ENCODE measurements at places on chromosomes 16 and 17.
A peak's percentile ranks its signal among the peaks of the same experiment; 100 is the strongest.

DNA sequence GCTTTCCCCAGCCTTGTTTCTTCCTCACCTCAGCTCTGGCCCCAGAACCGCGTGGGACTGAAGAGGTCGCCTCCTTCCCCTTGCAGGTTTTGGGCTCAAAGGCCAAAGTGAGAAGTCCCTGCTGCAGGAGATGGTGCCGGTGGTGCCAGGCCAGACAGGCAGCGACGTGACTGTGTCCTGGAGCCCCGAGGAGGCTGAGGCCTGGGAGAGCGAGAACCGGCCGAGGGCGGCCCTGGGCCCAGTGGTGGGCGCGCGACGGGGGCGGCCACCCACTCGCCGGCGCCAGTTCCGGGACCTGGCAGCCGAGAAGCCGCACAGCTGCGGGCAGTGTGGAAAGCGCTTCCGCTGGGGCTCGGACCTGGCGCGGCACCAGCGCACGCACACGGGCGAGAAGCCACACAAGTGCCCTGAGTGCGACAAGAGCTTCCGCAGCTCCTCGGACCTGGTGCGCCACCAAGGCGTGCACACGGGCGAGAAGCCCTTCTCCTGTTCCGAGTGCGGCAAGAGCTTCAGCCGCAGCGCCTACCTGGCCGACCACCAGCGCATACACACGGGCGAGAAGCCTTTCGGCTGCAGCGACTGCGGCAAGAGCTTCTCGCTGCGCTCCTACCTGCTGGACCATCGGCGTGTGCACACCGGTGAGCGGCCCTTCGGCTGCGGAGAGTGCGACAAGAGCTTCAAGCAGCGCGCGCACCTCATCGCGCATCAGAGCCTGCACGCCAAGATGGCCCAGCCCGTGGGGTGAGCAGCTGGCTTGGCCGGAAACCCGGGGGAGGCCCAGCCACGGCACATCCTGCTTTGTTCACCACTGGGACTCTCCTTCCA, 6.0 kb downstream of the ZNF213 start:
- DNase-seq, result no peak

GRCh38 chr16:83833921-83834320, 26.1 kb downstream of the HSBP1 start:
- no peak for DNase-seq

DNA sequence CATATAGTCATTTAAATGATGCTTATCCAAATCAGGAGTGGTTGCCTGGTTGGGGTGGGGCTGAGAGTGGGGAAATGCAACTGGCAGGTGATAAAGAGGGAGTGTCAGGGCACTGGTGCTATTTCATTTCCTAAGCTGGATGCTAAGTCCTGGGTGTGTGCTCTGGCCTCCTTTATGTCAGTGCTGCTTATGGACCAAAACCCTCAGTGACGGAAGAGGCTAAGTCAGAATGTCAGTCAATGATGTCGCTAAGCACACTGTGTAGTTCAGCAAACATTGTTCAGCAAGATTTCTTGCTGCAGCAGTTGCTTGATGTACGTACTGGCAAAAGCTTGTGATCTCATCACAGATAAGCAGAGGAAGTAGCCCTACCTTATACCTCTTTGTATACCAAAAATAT, 16.4 kb upstream of the FLCN start:
- no peak for DNase-seq

- DNase-seq, result no peak
Observed at GRCh38 chr17:29664743-29665480, 42.2 kb upstream of the CORO6 start.

DNA sequence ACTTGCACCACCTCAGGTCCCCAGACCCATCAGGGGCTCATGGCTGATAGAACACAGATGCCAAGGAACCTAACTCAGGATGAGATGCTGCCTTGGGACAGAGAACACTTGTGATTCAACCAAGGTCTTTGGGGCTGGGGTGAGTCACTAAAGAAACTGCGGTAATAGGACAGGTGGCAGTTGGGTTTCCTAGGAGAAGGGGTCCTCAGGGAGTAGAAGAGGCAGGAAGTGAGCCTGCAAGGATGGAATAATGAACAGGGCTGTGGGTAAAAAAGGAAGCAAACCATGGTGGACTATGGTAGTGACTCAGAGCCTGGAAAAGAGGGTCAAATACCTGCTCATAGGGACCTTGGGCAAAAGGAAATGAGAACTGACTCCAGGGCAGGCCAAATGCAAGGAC, 6.5 kb upstream of the PNPO start:
- DNase-seq, result no peak

DNA sequence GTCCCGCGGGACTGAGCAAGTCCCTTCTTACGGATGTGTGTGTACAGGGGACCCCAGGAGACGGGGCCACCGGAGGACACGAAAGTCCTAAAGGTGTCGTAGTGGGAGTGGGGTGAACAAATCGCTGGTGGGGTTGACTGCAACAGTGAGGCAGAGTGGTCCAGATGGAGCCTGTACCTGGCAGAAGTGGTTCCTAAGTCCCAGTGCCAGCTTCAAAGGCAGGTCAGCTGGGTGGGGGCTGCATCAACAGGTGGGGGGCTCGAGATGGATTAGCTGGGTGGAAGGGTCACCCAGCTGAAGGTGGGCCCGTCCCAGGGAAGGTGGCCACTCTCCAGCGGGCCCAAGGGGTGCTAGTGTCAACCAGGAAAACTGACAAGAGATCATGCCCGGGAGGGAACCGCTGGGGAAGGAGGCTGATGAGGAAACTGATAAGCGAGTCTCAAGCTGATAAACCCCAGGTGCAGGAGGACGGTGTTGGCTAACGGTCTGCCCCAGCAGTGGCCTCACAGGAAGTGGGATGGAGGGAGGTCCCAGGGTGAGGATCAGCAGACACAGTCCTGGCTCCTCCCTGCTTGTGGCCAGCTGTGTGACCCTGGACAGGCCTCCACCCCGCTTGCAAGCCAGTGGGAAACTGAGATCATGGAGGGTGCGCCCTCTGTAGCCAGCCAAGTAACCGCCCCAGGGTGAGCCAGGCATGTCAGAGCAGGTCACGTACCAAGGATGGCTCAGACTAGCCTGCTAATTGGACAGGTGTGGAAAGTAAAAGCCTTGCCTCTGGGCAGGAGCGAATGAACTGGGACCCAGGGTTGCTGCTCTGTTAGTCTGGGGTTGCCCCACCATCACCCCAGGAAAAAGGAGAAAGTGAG, 1.0 kb downstream of the ORAI3 start:
- DNase-seq, result peak; percentile 83
